Neuronal stem cell (in vitro differentiated cells): ENCODE measurements at places on chromosomes 5 and 9.
A peak's percentile ranks its signal among the peaks of the same experiment; 100 is the strongest.

GRCh38 chr5:102794047-102794446 lies 38.9 kb downstream of the PAM start:
- DNase-seq = no peak
- no peaks in the 10 kb centered on the region for H3K27me3 ChIP-seq
- peaks cover 24% of the 10 kb centered on the region for H3K4me1 ChIP-seq
- H3K36me3 ChIP-seq = no peaks in the 10 kb centered on the region
- no peak overlapping the region for H3K4me3 ChIP-seq

DNA sequence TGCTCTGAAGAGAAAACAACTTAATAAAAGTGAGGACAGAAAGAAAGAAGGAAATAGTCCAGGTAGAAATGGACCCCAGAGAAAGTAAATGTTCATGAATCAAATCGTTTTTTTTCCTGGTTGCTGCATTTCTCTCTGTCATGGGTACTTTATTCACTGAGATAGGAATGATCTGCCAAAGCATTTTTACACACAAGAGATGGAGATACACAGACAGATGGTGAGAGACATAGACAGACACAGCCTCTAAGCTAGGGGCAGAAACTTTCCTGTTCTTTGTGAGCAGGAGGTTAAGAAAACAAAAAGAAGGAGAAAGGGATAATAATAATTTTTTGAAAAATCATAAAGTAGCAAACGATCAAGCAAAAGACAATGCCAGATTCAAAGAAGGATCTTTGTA lies 73.7 kb downstream of the ASTN2 start:
- H3K27me3 ChIP-seq = no peaks in the 10 kb centered on the region
- no peak for DNase-seq
- no peak overlapping the region for H3K4me3 ChIP-seq
- H3K27ac ChIP-seq = no peak overlapping the region
- no peaks in the 10 kb centered on the region for H3K36me3 ChIP-seq
- H3K4me1 ChIP-seq = no peaks in the 10 kb centered on the region

- no peak overlapping the region for H3K4me3 ChIP-seq
- H3K27ac ChIP-seq = no peak overlapping the region
- DNase-seq = no peak
- peaks cover 36% of the 10 kb centered on the region for H3K36me3 ChIP-seq
Observed at GRCh38 chr9:134053941-134054761, 13.7 kb downstream of the BRD3 start.

- no peak for DNase-seq
- H3K27ac ChIP-seq = no peak overlapping the region
- no peaks in the 10 kb centered on the region for H3K36me3 ChIP-seq
Observed at GRCh38 chr9:114112778-114113584, 13.9 kb upstream of the KIF12 start.

DNA sequence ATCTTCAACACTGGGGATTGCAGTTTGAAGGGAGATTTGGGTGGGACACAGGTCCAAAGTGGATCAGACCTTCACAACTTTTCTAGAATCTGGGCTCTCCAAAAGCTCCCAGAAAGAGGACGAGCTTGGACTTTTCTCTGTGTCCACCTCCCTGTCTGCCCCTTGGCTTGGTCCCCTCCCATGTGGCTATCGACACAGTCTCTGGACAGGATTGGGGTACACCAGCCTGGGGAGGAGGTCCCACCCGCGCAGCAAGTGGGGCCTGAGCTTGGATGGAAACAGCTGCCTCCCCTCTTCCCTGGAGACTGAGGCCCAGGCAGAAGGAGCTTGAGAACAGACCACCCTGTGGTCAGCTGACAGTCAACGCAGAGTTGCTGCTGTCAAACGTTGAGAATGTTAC lies 84.6 kb upstream of the FCN1 start:
- H3K4me1 ChIP-seq = no peaks in the 10 kb centered on the region
- H3K36me3 ChIP-seq = no peaks in the 10 kb centered on the region
- H3K27me3 ChIP-seq = no peaks in the 10 kb centered on the region
- H3K27ac ChIP-seq = no peak overlapping the region
- no peak for DNase-seq

DNA sequence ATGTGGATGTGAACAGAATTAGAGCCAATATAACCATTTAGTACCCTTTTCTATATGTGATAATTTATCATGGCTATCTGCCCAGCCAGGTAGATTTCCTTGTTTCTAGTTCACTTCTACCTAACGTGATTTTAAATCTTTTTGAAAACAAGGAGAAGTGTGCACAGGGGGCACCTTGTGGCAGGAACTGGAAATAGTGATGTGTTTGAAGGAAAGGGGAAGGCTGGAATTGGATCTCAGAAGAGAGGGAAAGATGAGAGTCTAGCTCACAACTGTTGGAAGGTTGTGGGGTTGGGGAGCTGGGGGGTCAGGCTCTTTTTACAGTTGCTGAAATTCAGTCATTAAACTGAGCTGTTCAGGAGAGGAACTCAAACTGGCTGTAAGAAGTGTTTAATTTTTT lies 219.5 kb downstream of the KCTD16 start:
- no peak overlapping the region for H3K27ac ChIP-seq
- no peaks in the 10 kb centered on the region for H3K4me1 ChIP-seq
- no peaks in the 10 kb centered on the region for H3K36me3 ChIP-seq
- H3K27me3 ChIP-seq = no peaks in the 10 kb centered on the region
- DNase-seq = no peak

DNA sequence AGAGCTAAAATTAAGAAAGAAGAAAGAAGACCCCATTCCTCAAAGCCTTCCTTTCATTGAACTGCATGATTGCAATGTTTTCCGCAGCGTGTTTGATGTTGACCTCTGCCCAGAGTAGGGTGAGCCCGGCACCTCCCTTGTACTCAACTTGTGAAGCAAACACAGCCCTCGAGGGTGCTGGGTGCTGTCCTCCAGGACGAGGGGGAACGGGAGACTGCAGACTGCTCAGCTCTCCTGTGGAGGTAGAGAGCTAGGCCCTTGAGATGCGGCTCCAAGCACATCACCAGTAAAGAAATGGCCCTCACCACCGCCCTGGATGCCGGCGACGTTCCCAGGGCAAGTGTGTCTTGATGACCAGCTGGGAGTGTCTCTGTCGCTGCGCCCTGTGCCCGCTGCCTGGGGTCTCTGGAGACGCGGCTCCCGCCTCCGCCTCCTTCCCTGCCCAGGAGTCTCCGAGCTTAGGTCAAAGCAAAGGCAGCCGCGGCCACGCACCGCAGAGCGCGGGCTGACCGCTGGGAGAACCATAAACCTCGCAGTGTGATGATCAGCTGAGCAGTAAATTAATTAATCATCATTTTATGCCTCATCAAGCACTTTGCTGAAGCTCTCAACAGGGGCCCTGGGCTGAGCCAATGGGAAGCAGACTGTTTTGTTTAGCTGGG lies 108.7 kb downstream of the IRX2 start:
- no peak for DNase-seq
- H3K4me3 ChIP-seq = no peak overlapping the region
- H3K36me3 ChIP-seq = no peaks in the 10 kb centered on the region
- no peak overlapping the region for H3K27ac ChIP-seq

- H3K4me3 ChIP-seq = no peak overlapping the region
- no peak overlapping the region for H3K27ac ChIP-seq
- no peaks in the 10 kb centered on the region for H3K27me3 ChIP-seq
Observed at GRCh38 chr5:97131139-97131710, 11.2 kb downstream of the LIX1 start.

DNA sequence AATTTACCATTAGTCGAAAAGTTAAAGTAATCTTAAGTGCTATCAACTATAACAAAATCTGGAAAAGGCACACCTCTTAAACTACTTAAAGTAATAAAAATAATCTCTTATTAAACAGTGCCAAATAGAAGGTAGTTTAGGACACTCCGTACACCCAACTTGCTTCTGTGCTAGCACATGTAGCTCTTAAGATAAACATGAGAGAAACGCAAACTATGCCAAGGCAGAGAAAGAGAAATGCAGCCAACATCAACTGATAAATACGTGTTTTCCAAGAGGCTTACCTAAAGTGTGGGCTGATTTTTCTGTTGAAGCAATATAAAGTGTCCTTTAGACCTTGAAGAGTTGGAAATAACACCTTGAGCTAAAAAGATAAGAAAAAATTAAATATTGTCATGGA lies 480.6 kb upstream of the DAB2 start:
- H3K27me3 ChIP-seq = no peaks in the 10 kb centered on the region
- no peak for DNase-seq
- H3K27ac ChIP-seq = no peak overlapping the region
- no peaks in the 10 kb centered on the region for H3K4me1 ChIP-seq
- no peak overlapping the region for H3K4me3 ChIP-seq

GRCh38 chr9:129567842-129568559 lies 52.9 kb downstream of the C9orf50 start:
- H3K4me3 ChIP-seq = peak overlapping the region; percentile 51
- H3K36me3 ChIP-seq = no peaks in the 10 kb centered on the region
- peaks cover 24% of the 10 kb centered on the region for H3K4me1 ChIP-seq
- H3K27ac ChIP-seq = peak overlapping the region; percentile 42
- H3K27me3 ChIP-seq = peaks cover 2% of the 10 kb centered on the region

GRCh38 chr5:136332223-136333015 lies 32.9 kb downstream of the TRPC7 start:
- DNase-seq = no peak
- no peaks in the 10 kb centered on the region for H3K4me1 ChIP-seq
- H3K4me3 ChIP-seq = no peak overlapping the region
- H3K36me3 ChIP-seq = no peaks in the 10 kb centered on the region
- no peak overlapping the region for H3K27ac ChIP-seq

DNA sequence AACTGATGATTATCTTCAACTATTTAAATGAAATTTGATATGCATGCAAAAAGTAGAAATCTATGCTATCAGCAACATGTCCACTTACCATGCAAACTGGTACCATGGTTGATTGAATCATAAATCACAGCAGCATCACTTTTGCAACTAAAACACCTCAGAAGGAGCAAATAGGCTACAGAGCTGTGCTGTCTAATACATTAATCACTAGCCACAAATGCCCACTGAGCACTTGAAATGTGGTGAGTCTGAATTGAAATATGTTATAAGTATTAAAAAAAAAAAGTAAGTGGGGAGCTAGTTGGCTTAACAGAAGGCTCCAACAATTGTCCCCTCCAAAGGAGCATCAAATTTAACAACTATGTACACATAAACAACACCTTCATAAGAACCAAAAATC lies 112.5 kb downstream of the FAM114A2 start:
- no peak overlapping the region for H3K27ac ChIP-seq
- no peaks in the 10 kb centered on the region for H3K4me1 ChIP-seq
- no peak overlapping the region for H3K4me3 ChIP-seq
- no peaks in the 10 kb centered on the region for H3K36me3 ChIP-seq
- DNase-seq = no peak
- no peaks in the 10 kb centered on the region for H3K27me3 ChIP-seq

DNA sequence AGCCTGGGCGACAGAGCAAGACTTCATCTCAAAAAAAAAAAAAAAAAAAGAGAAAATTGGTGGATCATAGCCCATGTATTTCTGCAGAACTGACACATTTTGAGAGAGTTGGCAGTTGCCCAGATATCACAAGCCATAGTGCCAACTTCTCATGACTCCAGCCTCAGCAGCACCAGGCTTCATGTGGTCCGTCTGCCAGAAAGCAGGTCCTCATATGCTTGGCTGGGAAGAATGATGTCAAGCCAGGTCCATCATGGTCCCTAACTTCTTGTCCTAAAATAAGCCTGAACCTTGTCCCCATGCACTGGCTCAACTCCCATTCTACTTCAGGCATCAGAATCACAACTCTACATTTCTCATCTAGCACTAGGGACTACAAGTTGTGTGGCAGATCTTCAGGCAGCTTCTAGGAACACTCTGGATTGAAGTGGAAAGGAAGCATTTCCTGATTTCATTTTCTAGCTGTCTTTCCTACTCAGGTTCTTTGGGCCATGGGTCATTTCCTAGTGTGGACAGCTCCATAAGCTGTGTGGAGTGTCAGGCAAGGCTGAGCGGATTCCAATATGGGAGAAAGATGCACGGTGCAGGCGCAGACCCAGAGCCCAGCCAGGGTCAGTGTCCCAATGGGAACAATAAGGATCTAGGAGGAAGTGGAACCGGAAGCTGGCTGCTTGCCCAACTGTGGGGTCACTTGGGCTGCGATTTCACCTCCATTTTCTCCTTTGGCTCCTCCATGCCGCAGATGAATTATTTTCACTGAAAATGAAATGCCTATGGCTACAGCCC lies 90.1 kb downstream of the LMNB1 start:
- H3K4me3 ChIP-seq = no peak overlapping the region
- no peak for DNase-seq
- no peak overlapping the region for H3K27ac ChIP-seq

- H3K27me3 ChIP-seq = no peaks in the 10 kb centered on the region
- no peaks in the 10 kb centered on the region for H3K36me3 ChIP-seq
- DNase-seq = no peak
- no peak overlapping the region for H3K27ac ChIP-seq
- H3K4me3 ChIP-seq = no peak overlapping the region
Observed at GRCh38 chr9:78677326-78677725, 380.4 kb downstream of the PSAT1 start.

DNA sequence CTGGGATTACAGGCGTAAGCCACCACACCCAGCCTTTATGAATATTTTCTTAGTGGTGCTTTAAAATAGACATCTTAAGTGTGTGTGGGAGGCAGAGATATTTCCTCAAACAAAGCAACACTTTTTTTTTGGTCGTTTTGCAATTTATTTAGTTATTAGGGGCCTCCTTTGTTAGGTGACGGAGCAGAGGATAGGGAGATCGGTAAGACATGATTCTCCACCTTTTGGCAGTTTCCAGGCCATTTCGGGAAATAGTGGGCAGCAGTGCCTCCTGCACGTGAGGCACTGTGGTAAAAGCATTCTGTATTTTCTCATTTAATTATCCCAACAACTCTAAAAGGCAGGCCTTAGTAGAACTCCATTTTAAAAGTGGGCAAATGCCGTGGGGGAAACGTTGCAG lies 1.9 kb downstream of the OCLN start:
- no peak for DNase-seq
- no peaks in the 10 kb centered on the region for H3K36me3 ChIP-seq
- H3K27me3 ChIP-seq = no peaks in the 10 kb centered on the region
- peaks cover 6% of the 10 kb centered on the region for H3K4me1 ChIP-seq
- no peak overlapping the region for H3K4me3 ChIP-seq

DNA sequence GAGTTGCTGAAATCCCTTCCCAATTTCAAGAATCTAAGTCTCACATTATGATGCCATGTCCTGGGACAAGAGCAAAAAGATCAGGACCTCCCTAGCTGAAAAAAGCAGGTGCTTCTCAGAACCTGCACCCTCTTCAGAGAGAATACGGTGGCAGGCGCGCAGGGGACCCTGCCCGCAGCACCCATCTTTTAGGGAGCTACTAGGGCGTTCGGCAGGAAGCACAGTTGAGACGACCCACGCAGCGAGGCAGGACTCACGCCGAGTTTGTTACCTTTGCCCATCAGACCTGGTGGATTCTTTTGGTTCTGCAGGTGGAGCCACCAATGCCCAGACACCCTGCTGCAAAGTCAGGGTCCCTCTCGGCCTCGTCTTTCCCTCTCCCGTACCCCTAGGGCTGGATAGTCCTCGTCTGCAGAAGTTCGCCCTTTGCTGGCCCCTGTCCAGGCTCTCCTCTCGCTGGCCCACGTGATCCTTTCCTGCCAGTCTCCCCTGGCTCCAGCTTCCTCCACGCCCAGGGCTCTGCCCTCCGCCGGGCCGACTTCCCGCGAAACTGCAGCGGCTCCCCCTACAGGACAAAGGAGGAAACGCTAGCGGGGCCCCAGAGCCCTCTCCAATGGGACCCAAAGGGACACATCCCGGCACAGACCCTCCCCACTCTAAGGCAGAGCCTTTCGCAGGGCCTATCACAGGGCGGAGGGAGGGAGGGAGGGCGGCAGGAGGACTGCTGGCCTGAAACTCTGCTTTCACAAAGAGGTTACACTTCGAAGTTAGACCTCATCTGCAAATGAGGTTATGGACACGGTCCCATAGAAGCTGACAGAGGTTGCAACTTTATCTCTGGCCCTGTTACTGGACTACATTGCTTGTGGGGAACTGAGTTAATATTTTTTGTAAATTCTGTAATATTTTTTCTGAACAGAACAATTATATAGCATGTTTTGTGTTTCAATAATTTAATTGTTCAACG lies 28.8 kb downstream of the TMEM174 start:
- DNase-seq = peak; percentile 65
- no peaks in the 10 kb centered on the region for H3K36me3 ChIP-seq
- H3K27ac ChIP-seq = no peak overlapping the region
- H3K27me3 ChIP-seq = peaks cover 2% of the 10 kb centered on the region
- H3K4me3 ChIP-seq = peak overlapping the region; percentile 53
